ENCODE measurements at places on chromosomes 12 and 14.

- DNase-seq, result no peak
These were observed 498.7 kb downstream of the TMEM121 start for GRCh38 chr14:106024983-106025604.

GRCh38 chr14:35365130-35366055, 39.2 kb downstream of the NFKBIA start:
- no peak for DNase-seq

- DNase-seq, result no peak
These were observed 14.6 kb downstream of the ACTN1 start for GRCh38 chr14:68964300-68965093.

DNA sequence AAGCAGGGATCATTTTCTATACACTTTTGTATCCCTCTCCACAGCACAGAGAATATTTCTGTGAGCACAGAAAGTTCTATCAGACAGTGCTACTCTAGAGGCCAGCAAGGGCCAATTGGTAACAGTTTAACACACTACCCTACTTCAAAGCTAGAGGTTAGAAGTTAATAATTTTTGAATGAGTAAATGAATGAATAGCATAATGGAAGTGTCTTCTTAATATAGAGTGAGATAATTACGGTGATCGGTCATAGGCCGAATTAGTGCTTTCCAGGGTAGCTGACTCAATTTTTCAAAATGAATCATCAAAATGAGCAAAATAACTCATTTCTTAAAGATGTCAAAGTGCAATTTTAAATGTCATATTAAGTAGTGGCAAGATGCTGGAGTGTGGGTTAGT, 67.0 kb upstream of the CCDC198 start:
- DNase-seq, result no peak

GRCh38 chr12:105368047-105368646, 37.7 kb downstream of the C12orf75 start:
- DNase-seq, result no peak

DNA sequence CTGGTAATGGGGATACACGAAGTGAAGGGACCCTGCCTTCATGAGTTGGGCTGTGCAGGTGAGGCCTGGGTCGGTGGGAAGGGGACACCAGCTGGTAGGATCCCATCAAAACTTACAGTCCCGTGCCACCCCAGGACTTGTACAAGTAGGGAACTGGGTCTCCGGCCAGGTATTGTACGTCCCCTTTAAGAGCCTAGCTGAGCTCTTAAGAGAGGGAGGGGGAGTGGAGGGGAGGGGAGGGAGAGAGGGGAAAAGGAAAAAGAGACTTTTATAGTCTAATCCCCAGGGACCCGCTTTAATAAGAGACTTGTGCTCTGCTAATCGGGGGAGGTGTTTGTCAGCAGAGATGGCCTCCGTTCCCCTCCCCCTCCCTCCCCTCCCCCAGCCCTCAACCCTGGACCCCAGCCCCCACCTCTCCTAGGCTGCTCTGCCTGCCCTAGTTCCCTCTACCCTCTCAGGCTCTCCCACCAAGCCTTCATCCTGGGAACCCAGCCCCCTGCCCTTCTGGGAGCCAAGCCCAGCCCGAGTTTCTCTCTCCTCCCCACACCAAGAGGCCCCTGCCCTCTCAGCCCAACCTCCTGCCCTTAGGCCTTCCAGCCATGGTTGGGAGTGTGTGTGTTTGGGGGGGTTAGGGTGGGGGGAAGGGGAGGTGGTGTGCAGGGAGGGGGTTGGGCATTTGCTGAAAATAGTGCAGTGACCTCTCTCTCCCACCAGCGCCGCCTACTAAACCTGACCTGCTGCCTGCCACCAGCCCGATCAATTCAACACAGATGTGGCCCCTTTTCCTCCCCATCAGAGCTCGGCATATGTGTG, 2.6 kb downstream of the GDF11 start:
- DNase-seq, result peak; percentile 62

- DNase-seq, result no peak
These were observed 445.4 kb downstream of the BCL11B start for GRCh38 chr14:98826618-98827017.

GRCh38 chr14:104111301-104112112, 26.0 kb downstream of the ASPG start:
- DNase-seq, result no peak

GRCh38 chr12:18690653-18691052, 47.2 kb downstream of the PLCZ1 start:
- DNase-seq, result no peak

DNA sequence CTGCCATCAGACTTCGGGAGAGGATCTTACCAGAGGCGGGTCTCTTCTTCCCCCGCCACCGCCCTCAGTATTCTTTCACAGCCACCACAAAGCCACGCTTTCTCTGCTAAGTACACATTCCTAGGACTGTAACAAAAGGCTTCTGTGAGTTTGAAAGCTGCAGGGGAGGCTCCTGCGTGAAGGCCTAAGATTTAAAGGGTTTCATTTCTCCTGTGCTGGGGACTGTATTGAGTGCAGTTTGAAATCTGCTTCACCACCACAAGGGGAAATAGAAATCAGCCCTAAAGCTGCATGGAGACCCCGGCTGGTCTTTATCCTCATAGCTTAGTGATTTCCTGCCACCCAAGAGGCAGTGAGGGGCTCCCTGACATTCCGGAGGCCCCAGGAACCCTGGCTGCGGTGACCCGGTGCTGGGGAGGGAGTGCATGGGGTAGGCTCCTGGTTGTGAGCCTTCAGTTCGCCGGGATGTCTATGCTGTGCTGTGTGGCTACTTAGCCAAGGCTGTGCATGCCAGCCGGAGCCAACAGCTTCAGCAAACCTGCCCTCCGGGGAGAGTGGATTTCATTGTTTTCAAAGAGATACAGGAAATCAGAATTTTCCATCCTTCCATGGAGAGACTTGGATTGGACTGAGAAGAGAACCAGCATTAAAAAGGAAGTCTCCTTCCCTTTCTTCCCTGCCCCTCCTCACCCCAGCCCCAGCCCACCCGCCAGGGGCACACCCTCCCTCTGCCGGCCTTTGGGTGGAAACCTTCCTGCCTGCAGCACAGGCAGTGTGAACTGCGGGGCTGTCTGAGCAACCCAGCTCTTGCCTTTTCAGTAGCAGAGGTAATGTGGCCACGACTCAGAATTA, 163.3 kb downstream of the ETV6 start:
- DNase-seq, result peak; percentile 35

GRCh38 chr12:108875280-108875679, 4.6 kb upstream of the DAO start:
- no peak for DNase-seq

GRCh38 chr12:79296133-79296532, 394.6 kb downstream of the PAWR start:
- no peak for DNase-seq

GRCh38 chr12:130419116-130419515, 81.4 kb downstream of the PIWIL1 start:
- no peak for DNase-seq

DNA sequence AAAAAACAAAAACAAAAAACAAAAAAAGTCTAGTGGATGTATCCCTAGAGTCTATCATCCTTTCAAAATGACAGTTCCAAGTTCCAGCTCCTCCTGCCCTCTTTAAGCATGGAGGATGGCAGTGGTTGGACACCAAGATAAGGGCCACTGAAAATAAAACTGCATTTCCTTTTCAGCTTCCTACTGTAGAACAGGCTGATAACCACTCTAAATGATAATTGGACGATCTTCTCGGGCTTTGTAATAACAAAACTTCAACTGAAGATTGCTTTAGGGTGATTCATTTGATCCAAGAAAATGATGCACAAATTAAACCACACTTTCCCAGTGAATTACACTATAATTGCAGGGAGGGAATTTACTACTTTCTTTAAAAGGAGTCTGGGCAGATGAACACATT, 42.2 kb upstream of the CRACR2A start:
- DNase-seq, result no peak

GRCh38 chr14:33737446-33737845, 213.4 kb downstream of the EGLN3 start:
- no peak for DNase-seq

DNA sequence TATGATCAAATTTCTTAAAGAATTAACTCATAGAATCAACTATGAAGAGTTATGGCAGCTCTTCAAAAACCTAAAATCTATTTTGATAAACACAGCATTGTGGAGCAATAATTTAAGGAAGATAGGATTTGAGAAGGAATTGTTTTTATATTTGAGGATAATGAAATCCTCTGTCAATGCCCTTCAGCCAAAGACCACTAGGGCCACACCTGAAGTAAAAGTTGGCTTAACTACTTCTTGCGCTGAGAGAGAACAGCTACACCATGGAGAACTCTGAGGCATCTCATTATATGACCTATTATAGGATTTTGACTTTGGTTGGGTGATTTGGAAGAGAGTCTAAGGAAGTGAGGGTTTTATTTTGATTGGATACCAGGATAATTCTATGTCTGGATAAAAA, 237.2 kb downstream of the TMTC2 start:
- DNase-seq, result no peak

DNA sequence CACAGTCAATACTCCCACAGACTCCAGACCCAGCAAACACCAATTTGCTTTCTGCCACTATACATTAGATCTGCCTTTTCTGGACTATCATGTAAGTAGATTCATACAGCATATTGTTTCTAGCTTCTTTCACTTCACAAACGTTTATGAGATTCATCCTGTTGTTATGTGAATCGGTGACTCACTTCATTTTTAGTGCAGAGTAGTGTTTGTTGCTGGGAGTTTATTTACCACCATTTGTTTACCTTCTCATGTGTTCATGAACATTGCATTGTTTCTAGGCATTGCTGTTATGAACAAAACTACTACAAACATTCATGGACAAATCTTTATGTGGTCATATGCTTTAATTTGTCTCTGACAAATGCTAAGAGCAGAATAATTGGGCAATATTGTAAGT, 807.8 kb upstream of the TMEM132C start:
- no peak for DNase-seq

- no peak for DNase-seq
These were observed 12.4 kb downstream of the OAS3 start for GRCh38 chr12:112950701-112951100.

DNA sequence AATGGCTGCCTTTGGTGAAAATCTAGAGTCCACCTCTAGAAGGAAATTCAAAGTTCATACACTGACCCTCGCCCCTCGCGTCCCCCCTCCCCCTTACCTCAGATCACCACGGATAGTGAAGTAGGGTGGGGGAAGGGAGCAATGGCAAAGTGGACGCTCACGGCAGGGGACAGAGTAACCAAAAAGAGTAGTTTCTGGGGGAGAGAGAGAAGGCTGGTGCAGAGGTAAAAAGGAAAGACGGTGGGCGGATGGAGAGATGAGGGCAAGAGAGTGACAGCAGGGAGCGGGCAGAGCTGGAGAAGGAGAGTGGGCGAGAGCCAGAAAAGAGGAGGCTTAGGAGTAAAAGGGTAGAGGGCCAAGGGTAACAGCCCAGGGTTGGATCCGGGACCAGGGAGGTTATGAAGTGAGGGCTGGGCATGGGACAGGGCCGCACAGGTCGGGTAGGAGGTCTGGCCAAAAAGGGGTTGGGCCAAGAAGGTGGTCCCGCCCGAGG, 423 bp downstream of the ALDH6A1 start:
- no peak for DNase-seq

- DNase-seq, result no peak
These were observed 5.3 kb upstream of the DICER1 start for GRCh38 chr14:95162641-95163040.

- no peak for DNase-seq
These were observed 526 bp upstream of the MRPL42 start for GRCh38 chr12:93466625-93467350.

GRCh38 chr14:95577067-95577800, 42.4 kb downstream of the GLRX5 start:
- DNase-seq, result no peak

DNA sequence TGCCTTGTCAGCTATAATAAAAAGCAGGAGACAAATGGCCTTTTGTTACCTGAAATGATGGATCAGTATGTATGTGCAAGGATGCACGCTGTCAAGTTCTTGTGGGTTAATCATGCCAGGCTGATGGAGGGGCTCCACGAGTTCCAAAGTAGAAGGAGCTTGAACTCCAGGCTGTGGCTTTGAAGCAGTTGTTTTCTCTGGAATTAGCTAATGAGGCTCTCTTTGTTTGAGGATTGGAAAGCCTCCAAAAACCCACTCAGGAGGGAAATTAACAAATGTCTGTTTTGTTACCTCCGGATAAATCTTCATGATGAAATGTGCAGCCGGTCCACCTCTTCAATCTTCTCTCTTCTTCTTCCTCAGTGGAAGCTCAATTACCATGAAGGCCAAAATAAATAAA, 605.5 kb downstream of the DIO2 start:
- DNase-seq, result no peak

GRCh38 chr14:38901791-38902190, 201.2 kb downstream of the SEC23A start:
- no peak for DNase-seq

DNA sequence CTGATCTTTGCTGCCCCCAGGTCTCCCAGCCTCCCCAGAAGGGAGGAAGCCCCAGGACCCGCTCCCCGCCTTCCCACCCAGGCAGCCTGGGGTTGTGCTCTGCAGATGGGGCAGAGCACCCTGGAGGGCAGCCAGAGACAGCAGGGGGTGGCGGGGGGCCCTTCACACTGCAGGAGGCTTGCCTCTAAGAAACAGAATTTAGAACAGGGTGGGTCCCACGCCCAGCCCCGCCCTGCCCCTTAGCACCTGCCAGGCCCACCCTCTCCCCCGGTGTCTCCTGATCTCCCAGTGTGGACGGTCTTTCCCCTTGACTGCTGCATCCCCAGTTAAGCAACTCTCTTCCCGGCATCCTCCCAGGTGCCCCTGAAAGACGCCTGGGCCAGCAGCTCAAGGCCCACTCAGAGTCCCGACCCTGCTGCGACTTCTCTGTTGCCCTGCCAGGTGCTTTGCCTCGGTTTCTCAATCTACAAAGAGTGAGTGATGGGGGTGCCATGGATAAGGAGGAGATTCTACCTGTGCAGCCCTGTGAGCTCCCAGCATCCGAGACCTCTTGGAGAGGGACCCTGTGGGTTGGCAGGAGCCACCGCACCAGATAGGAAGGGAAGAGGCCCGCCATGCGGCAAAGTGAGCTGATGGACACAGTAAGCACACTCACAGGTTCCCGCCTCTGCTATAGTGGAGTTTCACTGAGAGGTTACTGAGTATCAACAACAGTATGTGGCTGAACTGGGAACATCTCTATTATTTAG, 327.1 kb upstream of the FKBP4 start:
- DNase-seq, result no peak

DNA sequence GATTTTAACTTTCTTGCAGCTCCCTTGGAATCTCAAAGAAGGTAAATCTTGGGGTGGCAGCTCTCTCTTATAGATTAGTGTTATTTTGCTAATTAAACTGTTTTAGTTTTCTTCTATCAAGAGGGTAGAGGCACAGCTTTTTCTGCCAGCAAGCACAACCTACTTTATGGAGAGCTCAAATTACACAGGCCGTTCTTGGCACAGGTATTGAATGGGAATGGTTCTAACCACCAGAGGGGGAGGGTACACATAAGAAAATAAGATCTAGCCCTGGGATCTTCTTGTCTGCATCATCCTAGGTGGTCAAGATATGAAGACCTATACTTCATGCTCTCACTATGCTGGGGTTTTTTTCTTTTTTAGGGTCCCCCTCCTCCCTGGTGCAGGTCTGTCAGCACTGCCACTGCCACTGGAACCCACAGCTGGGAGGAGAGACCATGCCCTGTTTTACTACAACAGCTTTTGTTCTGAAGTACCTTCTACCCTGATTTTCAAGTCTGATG, 48.6 kb upstream of the STAC3 start:
- no peak for DNase-seq
